ENCODE measurements at places on chromosomes 5 and 9.

- DNase-seq: no peak
Measured at GRCh38 chr5:56849671-56850070, 34.3 kb downstream of the MAP3K1 start.

GRCh38 chr9:134732392-134733110 is 90.9 kb downstream of the COL5A1 start:
- DNase-seq: no peak

DNA sequence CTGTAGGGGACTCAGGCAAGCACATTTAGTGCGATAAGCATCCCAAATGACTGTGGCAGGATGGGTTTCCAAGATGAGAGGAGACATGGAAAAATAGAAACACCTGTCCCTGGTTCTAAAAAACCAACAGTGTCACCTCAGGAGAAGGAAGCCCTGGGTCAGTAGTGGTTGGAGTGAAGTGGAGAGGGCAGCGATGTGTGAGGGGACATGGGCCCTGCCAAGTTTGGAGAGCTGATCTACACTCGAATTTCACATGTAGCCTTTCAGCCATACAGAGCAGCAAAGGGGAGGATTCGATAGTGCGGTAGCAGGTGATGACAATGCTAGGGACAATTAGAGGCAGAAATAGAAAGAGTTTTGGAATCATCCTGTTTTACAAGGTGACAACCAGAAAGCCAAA is 32.6 kb upstream of the LHX2 start:
- DNase-seq: no peak

GRCh38 chr5:180114304-180115003 is 42.9 kb upstream of the RNF130 start:
- no peak for DNase-seq

DNA sequence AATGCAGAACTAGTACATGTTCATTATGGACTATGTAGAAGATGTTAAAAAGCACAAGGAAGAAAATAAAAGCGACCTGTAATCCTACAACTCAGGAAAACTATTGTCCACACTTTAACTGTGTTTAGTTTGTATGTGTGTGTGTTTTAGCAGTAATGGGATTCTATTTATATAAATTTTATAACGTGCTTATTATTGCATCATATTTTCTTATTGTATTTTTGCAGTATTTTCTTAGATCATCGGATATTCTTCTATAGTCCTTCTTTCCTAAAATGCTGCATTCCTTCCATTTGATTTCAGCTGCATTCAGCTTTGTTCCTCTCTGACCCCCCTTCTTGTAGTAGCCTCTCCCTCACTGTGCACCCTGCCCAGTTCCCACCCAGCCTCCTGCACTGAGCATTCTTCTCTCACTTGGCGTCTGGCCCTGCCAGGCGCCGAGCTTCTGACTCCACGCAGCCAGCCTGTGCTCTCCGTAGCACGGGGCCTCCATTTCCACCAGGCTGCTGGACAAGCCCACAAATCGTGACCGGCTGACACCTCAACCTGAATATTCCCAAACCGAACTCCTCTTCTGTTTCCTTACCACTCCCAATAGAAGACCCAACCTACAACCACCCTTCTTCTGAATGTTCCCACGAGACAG is 39.9 kb downstream of the MVB12B start:
- DNase-seq: no peak
